Peyer's patch (tissue), 4 donors: ENCODE measurements at places on chromosomes 1 and 21. TPM values are rescaled to one million over a fixed set of nuclear protein-coding genes. Genes with fewer than 3 reads are reported as not detected.

Gene RAD54L
- 3.9 TPM for total RNA-seq

Gene OR6N1
- not detected for total RNA-seq

Gene NEK7
- 62.3 TPM for total RNA-seq

Gene ATP1A4
- total RNA-seq: not detected

Gene RAP1GAP
- 32.2 TPM for total RNA-seq

Gene CACHD1
- total RNA-seq: 7.1 TPM

Gene ASPM
- total RNA-seq: 10.7 TPM

Gene CAPN9
- total RNA-seq: 24.8 TPM

Gene C1orf116
- total RNA-seq: 72.3 TPM

Gene LCE3E
- total RNA-seq: not detected

Gene PTPRC
- total RNA-seq: 16.5 TPM

Gene TMEM52
- 9.5 TPM for total RNA-seq

Gene SHISAL2A
- total RNA-seq: not detected

Gene DDR2
- total RNA-seq: 36.5 TPM
